ENCODE measurements at places on chromosomes 7 and 10.

GRCh38 chr10:34116220-34116641, 698.9 kb downstream of the PARD3 start:
- no peak for DNase-seq

DNA sequence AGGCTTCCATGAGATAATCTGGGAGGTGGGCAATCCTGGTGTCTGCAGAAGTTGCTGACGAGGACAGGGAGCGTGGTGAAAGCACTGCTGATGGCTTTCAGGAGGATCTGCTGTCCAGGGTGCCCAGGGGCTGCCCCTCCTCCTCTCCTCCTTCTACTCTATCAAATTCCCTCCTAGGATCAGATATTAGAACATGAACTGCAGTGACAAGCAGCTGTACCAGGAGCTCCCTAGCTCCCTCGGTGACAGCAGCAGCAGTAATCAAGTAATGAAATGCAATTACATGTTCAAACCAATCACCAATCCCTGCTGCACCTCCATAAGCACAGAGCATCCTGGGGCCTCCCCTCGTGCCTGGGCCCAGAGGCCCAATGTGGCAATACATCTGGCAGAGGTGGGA, 46.9 kb downstream of the GRID1 start:
- no peak for DNase-seq

- DNase-seq: no peak
These were observed 140.4 kb upstream of the MAGI2 start for GRCh38 chr7:79593866-79594301.

- no peak for DNase-seq
These were observed 7.0 kb downstream of the FAM221A start for GRCh38 chr7:23687011-23687410.

DNA sequence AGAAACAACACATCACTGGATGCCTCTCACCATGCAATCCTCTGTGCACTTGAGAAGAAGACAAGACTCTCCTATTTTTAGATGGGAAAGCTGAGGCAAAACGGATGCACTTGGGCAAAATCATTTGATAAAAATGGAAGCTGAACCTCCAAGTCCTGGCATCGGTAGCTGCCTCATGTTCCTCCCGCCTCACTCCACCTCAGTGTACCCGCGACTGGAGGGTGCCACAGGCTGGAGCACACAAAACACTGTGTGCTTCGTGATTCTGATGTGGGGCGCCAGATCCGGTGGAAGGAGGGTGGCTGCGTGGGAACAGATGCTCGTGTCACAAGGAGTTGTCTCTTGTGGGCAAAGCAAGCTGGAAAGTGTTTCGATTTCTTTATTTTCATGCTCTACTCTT, 41.3 kb downstream of the TAS2R41 start:
- no peak for DNase-seq

Measured in ecto neural progenitor cell (in vitro differentiated cells).